Lung microvascular endothelial cell (primary cell): ENCODE measurements at places on chromosomes 11 and 22.

DNA sequence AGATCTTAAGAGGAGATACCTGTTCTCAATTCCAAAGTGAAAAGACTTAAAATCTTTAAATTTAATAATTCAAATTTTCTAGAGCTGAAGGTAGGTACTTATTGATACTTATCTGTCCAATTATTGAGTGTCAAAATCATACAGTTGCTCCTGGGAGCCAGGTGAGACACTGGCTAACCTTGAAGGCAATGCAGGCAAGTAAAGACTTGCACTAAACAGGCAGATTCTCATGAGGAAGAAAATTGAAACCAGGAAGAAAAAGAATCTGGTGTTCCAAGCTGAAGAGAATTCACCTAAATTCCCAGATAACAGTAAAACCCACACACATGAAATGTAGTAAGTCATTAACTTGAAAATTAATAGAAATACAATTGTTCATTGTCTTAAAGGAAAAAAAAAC lies 30.3 kb downstream of the VSIG10L2 start:
- DNase-seq, result no peak

DNA sequence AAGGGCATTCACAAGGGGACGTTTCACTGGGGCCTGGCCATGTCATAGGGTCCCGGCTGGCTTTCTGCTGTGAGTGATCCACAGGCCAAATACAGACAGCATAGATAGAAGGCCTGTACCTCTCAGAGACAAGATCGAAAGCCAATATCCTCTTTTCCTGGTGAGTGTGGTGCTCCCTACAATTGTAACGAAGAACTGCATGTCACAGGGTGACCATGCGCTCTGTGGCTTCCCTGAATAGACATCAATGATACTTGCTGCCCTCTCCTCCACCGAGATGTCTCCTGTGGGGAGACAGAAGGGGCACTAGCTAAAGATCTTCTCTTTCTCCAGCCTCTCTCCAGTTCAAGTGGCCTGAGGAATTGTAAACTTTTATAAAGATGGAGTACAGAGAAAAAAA lies 226.1 kb upstream of the POU2AF2 start:
- DNase-seq, result no peak

DNA sequence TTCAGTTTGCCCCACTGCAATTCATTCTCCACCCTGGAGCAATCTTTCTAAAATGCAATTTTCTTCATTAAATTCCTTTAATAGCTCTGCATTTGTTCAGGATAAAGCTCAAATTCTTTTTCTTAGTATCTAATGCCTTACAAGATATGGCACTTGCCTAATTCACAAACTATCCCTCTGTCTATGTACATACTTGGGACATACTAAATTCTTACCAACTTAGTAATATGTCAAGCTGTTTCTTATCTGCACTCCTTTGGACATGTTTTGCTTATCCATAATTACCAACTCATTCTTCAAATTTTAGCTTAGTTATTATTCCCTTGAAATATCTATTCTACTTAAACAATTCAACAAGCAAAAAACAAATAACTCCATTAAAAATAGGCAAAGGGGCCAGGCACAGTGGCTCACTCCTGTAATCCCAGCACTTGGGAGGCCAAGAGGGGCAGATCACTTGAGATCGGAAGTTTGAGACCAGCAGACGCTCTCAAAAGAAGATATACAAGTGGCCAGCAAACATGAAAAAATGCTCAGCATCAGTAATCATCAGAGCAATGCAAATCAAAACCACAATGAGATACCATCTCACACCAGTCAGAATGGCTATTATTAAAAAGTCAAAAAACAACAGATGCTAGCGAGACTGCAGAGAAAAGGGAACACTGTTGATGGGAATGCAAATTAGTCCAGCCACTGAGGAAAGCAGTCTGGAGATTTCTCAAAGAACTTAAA lies 96.9 kb downstream of the FAM76B start:
- DNase-seq, result no peak

DNA sequence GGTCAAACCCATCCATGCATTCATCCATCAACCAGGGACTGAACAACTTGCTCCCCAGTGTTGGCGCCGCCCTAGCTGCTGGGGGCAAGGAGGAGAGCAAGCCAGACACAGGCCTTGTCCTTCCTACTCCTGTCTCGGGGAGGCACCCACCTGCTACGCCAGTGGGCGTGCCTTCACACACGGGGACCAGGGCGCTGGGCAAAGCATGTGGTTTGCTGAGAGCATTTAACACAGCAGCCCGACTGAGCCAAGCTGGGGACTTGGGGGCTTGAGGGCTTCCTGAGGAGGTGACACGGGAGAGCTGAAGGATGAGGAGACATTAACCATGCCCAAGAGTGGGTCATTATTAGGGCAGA lies 30.6 kb downstream of the CACNA1I start:
- no peak for DNase-seq
